ENCODE measurements at places on chromosomes 3 and 15.

GRCh38 chr3:71684757-71685386 lies 40.3 kb downstream of the EIF4E3 start:
- no peak for DNase-seq

- no peak for DNase-seq
Measured at GRCh38 chr3:47617086-47618010, 38.7 kb upstream of the CSPG5 start.

DNA sequence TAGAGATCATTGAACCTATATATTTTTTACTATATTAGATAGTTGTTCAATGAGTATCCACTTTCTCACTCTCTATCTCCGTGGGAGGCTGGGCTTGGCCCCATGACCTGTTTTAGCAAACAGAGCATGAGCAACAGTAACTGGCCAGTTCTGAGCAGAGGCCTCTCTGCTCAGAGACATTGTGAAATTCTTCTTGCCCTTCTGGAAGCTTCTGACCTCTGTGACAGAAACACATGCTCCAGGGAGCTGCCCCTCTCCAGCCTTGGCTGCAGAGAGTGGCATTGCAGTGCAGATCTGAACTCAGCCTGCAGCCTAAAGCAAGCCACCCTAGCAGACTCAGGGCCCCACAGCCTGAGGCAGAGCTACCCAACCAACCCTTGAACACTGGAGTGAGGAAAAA lies 20.5 kb downstream of the FAM240A start:
- no peak for DNase-seq

DNA sequence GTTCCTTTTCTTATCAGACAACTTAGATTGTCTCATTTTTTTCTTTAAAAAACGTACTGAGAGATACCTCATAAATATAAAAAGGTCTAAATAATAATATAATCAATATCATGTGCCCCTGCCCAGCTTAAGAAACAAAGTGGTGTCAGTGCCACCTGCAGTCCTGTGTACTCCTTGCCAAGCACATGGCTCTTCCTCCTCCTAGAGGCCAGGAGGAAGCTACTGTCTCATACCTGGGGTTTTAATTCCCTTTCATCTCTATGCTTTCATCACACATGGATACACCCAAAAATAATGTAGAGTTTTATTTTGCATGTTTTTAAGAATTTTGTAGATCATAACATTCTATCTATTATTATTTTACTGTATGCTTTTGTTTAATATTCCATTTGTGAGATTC lies 98.6 kb upstream of the C15orf61 start:
- no peak for DNase-seq

Data from right renal cortex interstitium (tissue), 3 donors.